ENCODE measurements at places on chromosomes 5 and 9. TPM values are rescaled to one million over a fixed set of nuclear protein-coding genes. Genes with fewer than 3 reads are reported as not detected.

The C9orf50 gene
- total RNA-seq, result not detected

The C9orf152 gene
- not detected for total RNA-seq

The TXN gene
- 1,184 TPM for total RNA-seq

The KCNIP1 gene
- not detected for total RNA-seq

The MAMDC4 gene
- 4.1 TPM for total RNA-seq

The GABRA1 gene
- not detected for total RNA-seq

The DNAI1 gene
- 0.37 TPM for total RNA-seq

The FBN2 gene
- total RNA-seq, result 16.2 TPM

The PTTG1 gene
- total RNA-seq, result 197 TPM

The FBXW2 gene
- total RNA-seq, result 40.3 TPM

The ZNF454 gene
- total RNA-seq, result not detected

The AJM1 gene
- total RNA-seq, result 4.0 TPM

The SLCO6A1 gene
- not detected for total RNA-seq

The ZNF300 gene
- 3.0 TPM for total RNA-seq

The C1QTNF2 gene
- total RNA-seq, result 0.14 TPM

The LURAP1L gene
- total RNA-seq, result 11.6 TPM

The LHX3 gene
- total RNA-seq, result 0.12 TPM

The SEC24A gene
- total RNA-seq, result 14.7 TPM

The FOXD4L5 gene
- total RNA-seq, result not detected

The PCDHGB3 gene
- 0.35 TPM for total RNA-seq

The ACSL6 gene
- total RNA-seq, result not detected

The PDZD2 gene
- 0.07 TPM for total RNA-seq

The CLIC3 gene
- total RNA-seq, result 1.7 TPM

The GARNL3 gene
- 2.3 TPM for total RNA-seq

The SIGMAR1 gene
- total RNA-seq, result 198 TPM

The NR5A1 gene
- not detected for total RNA-seq

The PCDHA5 gene
- 0.47 TPM for total RNA-seq

The SPATA31C1 gene
- total RNA-seq, result not detected

The LCN1 gene
- total RNA-seq, result not detected

The ANKDD1B gene
- total RNA-seq, result 0.08 TPM

The NCS1 gene
- total RNA-seq, result 55.3 TPM

The MCC gene
- total RNA-seq, result 0.25 TPM

The PCDHGB5 gene
- total RNA-seq, result 2.5 TPM

The IGIP gene
- 0.96 TPM for total RNA-seq

The MARCHF11 gene
- total RNA-seq, result not detected

The SPATA31A3 gene
- total RNA-seq, result not detected

The SPATA31E1 gene
- total RNA-seq, result not detected

The NINJ1 gene
- 101 TPM for total RNA-seq

The BASP1 gene
- total RNA-seq, result 320 TPM

The PCSK5 gene
- total RNA-seq, result 0.68 TPM

The MOB3B gene
- 8.4 TPM for total RNA-seq

The ZNF879 gene
- total RNA-seq, result 0.42 TPM

The COL23A1 gene
- total RNA-seq, result not detected

Data from A549 treated with CpdA at 1 μM for 4 hours (cell line).